GM13976 (cell line): ENCODE measurements at places on chromosomes 13 and 19.
A peak's percentile ranks its signal among the peaks of the same experiment; 100 is the strongest.

DNA sequence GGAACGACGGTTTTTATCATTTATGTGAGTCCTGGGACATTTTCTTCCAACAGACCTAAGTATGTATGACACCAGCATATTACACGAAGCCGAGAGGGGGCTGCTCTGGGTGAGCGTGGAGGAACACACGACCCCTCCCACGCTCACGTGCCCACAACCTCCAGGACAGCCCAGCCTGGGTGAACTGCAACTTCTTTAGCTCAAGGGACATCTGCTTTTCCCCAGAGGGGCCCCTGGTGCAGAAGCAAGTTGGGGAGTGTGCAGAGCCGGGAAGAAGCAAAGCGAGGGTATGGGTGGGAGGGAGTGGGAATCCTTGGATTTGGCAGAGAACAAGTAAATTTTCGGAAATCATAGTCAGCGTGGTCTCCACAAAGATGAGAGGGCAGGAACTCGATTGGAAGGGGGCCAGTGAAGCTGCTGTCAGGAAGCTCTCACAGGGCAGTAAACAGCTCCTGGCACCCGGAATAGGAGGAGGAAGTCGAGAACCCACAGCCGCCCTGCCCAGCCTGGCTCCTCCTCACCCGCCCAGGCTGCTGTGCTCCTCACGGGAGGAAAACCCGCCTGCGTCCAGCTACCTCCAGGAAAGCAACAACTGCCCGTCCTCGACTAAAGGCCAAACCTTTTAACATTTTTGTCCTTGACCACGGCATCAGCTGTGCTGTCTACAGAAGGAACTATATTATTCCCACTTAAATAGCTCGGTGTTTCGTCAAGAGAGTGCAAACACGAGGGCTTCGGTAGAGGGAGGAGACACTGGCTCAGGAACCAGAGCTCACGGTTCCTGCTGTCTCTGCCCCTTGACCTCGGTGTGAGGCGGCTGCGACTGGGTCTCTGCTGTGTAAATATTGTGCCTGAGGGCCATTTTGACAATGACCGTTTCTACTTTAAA lies 17.2 kb upstream of the CFAP97D2 start:
- DNase-seq: no peak

DNA sequence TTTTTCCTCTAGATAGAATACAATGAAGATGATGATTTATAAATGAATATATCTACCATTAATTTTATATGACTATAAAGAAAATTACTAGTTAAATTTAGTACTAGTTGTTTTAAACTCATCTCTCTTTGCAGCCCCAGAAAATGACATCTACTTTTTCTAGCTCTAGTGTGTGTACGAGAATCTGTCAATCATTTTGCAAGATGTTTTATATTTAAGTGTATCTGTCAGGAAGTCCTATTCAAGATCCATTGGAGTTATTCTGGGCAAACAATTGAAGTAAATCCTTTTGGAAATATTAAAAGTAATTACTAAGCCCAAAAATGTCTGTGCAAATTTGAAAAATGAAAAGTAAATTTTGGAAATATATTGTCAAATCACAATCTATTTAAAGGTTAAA lies 144.3 kb upstream of the PCDH9 start:
- DNase-seq: no peak

DNA sequence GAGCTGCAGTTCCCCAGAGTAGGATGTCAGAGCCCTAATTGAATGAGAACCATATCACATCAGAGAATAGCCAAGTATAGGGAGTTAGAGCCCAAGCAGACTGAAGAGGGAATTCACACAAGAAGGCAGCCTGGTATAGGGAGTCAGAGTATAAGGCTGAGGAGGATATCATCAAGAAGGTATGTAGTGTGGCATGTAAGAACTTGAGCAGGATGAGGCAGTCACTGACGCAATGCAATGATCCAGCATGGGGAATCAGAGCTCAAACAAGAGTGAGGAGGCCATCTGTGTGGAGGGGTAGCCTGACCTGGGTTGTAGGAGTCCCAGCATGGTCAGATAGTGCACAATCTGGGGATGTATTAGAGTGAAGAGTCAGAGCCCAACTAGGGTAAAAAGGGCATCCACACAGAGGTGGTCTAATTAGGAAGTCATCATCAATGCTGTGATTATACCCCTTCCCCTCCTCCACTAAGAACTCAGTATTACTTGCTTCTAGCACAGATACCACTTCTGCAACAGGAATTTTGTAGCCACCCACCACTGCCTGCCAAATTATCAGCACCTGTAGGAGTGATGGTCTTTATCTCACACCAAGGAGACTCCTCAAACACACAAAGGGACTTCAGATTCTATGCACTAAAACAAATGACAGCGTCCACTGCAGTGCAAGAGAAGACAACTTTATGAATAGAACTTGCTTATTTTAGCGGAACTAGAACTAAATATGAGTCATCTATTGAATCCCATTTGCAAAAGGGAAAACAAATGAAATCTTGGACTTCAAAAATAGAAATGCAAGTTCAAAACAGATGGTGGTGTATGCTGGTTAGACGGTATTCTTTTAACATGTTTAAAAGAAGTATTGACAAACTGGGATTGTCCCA lies 107.2 kb downstream of the FNDC3A start:
- peak; percentile 42 for DNase-seq

GRCh38 chr19:29079356-29080032 lies 133.5 kb downstream of the UQCRFS1 start:
- DNase-seq: no peak

- DNase-seq: no peak
These were observed 2.4 kb downstream of the MEDAG start for GRCh38 chr13:30908416-30908980.

GRCh38 chr13:46321494-46322225 lies 65.4 kb downstream of the RUBCNL start:
- DNase-seq: peak; percentile 74

DNA sequence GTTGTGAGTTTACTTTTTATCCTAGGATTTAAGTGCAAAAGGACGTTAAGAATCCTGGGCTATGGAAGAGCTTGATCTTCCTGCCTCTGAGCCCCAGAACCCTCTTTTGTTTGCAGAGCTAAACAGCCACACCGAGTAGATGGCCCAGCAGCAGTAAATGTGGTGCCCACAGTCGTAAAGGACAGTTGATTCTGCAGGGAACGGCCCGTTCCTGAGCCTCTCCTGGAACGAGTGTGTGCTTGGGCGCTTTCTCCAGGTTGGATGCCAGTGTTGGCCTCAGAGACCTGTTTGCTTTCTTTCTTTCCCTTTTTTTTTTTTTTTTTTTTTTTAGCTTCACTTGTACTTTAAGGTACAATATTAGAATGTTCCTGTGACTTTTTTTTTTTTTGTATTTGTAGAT lies 41.7 kb downstream of the SPATA13 start:
- no peak for DNase-seq

DNA sequence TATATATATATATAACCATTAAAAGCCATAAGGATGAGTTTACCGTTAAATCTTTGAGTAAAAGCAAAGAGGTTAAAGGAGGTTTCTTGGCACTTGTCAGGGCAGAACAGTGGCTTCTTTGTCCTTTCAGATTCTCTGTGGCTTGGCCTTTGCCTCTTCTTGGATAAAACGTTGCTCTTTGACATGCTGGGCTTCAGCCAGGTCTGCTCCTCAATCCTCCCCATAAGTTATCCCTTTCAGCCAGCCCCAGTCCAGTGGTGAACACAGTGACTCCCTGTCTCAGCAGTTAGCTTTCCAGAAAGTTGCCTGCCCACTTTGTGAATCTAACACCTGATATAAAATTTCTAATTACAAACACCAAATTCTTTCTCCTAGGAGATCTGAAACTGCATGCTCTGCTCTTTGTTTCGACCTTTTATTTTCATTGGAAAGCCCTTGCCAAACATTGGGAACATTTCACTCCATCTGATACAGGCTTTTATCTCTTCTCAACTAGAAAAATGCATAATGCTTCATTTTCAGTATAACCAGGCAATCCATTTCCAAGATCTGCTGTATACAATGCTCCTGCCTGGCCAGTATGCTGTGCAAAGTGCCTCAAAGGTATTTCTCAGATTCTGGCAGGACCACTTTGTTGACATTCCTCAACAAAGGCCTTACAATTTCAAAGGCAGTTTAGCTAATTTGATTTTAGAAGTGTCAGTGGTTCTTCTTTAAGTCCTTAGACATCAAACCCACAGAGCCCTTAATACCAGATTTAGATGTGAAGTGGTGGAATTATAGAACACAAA lies 16.2 kb upstream of the MED4 start:
- no peak for DNase-seq

- DNase-seq: no peak
These were observed 2.4 kb downstream of the HSPH1 start for GRCh38 chr13:31159306-31159705.

GRCh38 chr19:18029617-18030338 lies 21.8 kb downstream of the ARRDC2 start:
- DNase-seq: no peak

DNA sequence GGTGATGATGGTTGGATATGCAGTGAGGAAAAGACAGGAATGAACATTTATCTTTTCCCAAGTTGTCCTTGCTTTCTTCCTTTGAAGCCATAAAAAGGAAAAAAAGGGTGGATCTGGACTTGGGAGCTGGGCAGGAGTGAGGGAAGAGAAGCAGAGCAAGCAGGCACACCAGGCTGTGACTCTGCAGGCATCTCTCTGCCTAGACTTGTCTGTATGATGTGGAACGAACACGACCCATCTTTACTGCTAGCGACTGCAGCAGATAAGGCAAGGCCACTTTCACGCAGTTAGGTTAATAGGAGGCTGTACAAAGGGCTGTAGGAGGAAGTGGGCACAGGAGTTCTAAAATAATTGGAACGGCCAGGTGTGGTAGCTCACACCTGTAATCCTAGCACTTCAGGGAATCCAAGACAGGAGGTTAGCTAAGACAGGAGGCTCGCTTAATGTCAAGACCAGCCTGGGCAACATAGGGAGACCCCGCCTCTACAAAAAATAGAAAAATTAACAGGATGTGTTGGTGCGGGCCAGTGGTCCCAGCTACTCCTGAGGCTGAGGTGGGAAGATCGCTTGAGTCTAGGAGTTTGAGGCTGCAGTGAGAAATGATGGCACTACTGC lies 961 bp upstream of the URI1 start:
- no peak for DNase-seq

GRCh38 chr13:43786766-43787517 lies at the start of gene ENOX1:
TSS of gene ENOX1 (minus strand) at chr13:43786972.
- peak; percentile 71 for DNase-seq

DNA sequence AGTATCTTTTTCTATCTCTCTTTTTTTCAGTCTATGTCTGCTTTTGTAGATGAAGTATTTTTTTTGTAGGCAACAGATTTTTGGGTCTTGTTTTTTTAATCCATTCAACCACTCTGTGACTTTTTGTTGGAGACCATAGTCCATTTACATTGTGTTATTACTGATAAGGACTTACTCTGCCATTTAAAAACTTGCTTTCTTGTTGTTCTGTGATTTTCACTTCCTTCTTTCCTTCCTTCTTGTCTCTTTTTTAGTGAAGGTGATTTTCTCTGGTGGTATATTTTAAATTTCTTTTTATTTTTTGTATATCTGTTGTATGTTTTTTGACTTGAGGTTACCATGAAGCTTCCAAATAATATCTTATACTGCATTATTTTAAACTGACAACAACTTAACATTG lies 79.5 kb downstream of the COG6 start:
- no peak for DNase-seq

DNA sequence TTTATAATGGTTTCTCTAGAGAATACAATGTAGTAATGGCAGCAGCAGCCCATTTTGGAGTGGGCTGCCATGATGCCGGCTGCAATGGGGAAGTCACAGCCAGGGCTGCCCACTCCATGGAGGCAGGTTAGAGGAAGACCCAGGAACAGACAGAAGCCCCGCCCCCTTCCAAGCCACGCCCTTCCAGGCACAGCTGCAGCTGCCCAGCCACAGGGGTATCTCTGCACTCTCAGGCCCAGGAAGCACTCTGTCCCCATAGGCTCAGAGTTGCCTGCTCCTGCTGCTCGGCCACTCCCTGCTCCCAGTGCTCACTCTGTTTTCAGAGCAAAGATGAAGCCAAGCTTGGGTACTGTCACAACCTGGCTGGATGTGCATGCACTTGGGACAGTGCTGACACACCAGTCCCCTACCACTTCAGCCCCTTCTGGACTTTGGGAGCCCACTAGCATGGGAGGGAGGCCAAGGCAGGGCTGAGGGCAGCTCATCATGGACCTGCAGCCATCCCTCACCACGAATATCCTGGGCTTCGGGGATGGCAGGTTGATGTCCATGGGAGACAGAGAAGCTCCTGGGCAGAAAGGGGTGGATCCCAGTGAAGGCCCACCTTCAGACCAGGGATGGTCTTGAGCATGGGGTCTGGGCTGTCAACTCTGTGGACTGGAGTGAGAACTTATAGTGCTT lies 1224.2 kb downstream of the SLITRK5 start:
- no peak for DNase-seq

GRCh38 chr13:112182846-112183531 lies 116.0 kb downstream of the SOX1 start:
- DNase-seq: no peak

- no peak for DNase-seq
These were observed 34.3 kb downstream of the ZNRF4 start for GRCh38 chr19:5489551-5489950.

DNA sequence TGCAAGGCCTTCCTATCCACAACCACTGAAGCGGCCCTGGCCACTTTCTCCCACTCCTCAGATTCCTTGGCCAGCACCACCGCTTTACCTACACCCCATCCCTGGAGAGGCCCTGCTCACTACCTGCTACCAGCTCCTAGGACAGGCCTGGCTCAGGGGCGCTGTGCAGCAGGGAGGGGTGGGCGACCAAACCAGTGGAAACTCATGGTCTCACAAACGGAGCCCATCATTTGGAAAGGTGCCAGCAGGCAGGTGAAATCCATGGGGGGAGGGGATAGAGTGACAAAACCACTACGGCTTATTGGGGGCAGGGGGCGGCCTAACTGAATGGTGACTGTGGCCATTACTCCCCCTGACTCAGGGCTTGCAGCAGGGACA lies 27.6 kb downstream of the C19orf47 start:
- DNase-seq: no peak

DNA sequence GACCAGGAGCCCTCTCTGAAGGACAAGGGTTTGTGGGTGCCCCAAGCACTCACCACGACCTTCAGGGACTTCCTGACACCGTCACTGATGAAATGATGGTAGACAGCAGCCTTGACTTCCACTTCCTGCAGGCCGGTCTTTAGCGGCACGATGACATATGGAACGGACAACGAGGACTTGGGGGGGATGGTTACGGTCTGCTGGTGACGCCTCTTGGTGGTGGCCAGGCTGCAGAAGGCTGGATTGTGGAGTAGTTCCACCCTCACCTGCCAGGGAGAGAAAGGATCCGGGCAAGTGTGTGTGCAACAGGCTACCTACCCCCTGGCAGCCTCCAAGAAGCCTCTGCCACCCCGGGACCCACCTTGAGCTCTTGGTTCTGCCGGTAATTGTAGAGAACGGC lies 23.2 kb downstream of the C3 start:
- DNase-seq: no peak

- no peak for DNase-seq
These were observed 2859.1 kb downstream of the PCDH9 start for GRCh38 chr13:64371045-64371444.

- no peak for DNase-seq
These were observed 18.5 kb downstream of the TSHZ3 start for GRCh38 chr19:31330761-31331160.
